Activated effector memory CD4-positive, alpha-beta T cell treated with anti-CD3 and anti-CD28 coated beads, Interleukin-2, amount 50 U/mL, for 16 hours (primary cell): ENCODE measurements at places on chromosomes 2 and 18.

DNA sequence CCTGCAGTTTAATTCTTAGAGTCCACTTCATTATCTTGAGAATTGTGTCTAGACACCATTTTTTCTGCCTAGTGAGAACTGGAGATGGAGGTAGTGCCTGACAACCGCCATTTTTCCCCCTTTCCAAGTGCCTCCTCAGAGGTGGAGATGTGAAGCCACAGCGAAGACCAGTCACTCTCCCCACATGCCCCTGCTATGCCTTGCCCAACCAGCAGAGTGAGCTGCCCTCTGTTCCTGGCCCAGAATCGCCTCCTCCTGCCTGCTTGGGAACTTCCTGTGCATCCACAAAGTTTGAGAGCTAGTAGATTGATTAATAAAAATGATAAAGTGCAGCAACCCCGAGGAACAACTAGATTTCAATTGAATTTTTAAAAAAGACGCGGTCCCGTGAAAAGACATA lies 123.3 kb downstream of the CLIP4 start:
- peak; percentile 55 for DNase-seq

DNA sequence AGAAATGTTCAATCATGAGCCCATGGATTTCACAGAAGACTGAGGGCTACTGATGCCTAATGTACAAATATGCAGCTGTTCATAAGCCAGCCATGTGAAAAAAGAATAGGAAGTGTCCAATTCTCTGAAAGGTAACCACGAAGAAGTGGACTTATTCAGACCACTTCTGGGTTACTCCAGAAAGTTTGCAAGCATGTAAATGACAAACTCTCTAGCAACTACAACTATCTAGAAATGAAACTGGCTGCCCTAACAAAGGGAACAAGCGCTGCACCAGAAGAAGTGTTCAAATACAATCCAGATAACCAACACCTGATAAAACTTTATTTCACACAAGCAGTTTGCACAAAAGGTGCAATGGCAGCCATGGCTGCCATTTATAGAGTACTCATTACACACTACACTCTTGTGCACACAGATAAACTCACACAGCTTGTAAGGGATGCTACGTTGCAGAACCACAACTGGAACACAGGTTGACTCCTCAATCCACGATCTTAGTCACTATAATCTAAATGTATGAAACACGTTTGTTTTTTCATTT lies 13.9 kb downstream of the MBOAT2 start:
- no peak for DNase-seq

GRCh38 chr18:38497266-38497665 lies 931.7 kb upstream of the CELF4 start:
- no peak for DNase-seq

DNA sequence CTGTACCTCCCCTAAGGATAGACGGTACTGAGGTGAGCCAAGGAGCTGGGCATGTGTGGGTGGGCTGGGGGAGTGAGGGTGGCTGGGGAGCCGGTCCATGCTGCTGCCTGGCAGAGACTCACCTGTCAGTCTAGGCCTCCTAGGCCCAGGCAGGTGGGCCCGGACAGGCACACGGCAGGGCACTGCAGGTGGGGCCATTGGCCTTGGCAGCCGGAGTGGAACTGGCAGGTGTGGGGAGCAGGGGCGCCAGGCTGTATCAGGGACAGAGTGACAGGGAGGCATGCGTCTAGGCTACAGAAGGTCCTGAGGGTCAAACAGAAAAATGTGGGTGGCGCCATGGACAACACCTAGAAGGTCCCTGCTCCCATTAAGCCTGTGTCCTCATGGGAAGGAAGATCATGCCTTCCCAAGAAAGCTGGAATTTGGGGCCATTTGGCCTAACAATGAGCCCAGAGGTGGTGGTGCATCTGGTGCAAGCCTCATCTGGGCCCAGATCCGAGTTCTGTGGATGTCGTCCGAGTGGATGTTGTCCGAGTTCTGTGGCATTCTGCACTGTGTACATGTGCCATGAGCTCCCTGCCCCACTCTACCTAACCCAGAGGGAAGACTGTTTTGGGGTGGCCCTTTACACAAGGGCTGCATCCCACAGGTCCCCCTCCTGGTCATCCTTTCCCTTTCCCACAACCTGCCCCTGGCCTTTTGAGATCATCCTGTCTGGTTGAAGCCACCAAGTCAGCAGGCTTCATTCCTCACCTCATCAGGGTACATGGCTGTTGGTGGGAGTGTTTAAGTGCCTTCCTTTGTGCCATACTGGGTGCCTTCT lies 249.7 kb downstream of the GLI2 start:
- peak; percentile 47 for DNase-seq

- DNase-seq, result peak; percentile 88
These were observed 31.2 kb downstream of the KIF3C start for GRCh38 chr2:25951071-25951547.

- DNase-seq, result no peak
These were observed 99.0 kb downstream of the RBBP8 start for GRCh38 chr18:23032030-23032582.

DNA sequence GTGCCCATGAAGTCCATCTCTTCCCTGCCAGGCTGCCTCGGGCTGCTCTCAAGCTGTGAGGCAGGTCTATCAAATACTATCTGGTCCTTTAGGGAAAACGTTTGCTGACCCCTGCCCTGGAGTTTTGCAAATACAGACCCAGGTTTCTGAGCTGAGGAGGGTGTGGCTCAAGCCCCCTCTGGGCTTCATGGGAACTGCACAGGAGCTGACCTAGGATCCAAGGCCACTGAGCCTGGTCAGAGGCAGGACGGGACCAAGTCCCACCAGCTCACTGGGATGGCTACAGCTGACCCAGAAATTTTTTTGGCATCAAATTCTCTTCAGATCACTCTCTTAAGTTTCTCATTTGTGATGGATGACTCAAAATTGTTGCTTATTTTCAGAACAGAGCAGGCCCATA lies 14.1 kb downstream of the ZNF516 start:
- DNase-seq, result no peak

DNA sequence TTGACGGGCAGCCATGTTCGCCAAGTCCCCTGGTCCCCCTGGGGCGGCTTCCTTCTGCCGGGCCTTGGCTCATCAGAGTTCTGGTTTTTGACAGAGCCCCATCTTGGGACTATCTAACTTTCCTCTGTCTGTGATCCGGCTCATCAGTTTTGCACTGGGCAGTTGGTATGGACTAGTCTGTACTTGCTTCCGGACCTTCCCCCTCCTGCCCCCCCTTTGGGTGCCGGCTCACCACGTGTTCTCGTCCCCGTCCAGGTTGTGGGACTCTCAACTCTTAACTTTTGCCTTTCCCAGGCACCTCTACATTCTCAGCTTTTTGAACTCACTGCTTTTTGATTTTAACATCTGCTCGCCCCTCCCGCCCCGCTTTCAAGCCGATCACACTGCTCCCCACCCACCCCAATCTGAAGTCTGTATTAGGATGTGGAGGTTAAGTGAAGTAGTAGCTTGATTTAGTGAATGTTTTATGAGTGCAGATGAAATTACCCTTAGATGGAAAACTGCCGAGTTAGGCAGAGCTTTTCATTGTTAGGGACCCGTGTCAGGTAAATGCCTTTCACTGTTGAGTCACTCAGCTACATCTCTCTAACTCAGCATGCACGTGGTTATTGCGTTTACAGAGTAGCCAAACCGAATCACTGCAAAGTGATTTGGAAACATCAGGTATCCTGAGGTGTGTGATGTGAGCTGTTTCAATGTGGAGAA lies 874 bp downstream of the WDR43 start:
- peak; percentile 79 for DNase-seq

DNA sequence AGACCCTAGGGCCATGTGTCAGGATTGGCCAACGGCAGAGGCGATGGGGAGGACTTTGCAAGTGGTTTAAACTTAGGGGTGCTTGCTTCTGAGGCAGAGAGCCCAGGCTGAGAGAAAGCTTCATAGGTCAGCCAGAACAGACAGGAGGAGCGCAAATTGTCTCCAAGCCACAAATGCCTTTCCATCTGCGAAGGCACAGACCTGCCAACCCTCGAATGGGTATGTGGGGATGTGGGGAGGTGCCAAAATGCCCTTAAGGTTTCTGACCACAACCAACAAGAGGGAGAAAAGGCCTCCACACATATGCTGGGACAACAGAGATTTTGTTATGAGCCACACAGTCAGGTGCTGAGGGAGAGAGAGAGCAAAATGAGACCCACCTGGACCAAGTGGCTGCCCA lies 283.6 kb downstream of the CYP26B1 start:
- no peak for DNase-seq

- DNase-seq, result no peak
These were observed 11.2 kb downstream of the ASPRV1 start for GRCh38 chr2:69950241-69950640.

- DNase-seq, result no peak
These were observed 73.6 kb upstream of the NCK2 start for GRCh38 chr2:105671156-105671555.

- no peak for DNase-seq
These were observed 16.9 kb upstream of the VPS54 start for GRCh38 chr2:64036034-64036705.

DNA sequence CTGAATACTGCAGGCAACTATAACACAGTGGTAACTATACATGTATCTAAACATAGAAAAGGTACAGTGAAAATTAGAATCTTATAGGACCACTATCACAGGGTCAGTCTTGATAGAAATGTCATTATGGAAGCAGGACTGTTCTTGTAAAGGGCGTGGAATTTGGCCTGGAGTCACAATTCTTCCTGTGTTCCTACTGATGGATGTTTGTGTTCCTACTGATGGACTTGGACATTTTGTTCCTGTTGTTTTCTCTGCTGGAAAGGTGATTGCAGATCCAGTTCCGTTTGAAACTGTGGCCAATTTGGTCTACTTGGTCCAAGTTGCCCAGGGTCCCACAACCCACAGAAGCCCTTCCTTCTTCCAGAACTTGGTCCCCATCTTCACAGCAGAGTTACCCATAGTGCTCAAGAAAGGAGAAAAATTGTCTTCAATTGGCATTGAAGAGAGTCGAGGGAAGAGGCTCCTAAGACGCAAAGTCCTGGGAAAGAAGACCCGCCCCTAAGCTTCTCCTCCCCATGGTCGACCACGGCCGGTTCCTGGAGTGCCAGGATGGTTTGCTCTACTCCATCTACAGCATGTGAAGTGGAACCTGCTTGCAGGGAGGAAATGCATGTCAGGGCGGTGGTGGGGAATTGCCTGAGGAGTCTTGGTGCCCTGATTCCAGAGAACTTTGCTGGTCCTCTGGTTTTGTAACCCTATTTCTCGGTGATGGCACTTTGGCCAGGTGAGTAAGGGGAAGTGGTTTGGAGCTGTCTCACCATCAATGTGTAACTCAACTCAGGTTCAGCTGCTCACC lies 102.8 kb upstream of the RAB12 start:
- DNase-seq, result no peak

DNA sequence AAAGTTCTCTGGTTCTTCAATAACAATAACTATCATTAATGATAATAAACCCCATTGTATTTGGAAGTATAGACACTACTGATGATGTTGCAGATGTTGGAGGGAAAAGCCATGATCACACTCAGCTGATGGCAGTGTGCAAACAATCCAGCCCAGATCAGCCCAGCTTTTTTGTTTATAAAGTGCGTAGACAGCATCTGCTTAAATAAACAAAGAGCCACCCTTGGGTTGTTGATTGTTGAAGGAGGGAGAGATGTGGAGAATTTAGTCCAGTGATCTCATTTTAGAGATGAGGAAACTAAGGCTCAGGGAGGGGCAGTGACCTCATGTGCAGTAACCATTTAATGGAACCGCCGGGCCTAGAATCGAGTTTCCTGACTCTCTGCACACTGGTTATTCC lies 56.0 kb upstream of the MEX3C start:
- DNase-seq, result no peak

GRCh38 chr2:46252891-46253659 lies 44.1 kb upstream of the EPAS1 start:
- DNase-seq, result no peak

- DNase-seq, result no peak
These were observed 16.3 kb upstream of the LTBP1 start for GRCh38 chr2:32930436-32930835.

DNA sequence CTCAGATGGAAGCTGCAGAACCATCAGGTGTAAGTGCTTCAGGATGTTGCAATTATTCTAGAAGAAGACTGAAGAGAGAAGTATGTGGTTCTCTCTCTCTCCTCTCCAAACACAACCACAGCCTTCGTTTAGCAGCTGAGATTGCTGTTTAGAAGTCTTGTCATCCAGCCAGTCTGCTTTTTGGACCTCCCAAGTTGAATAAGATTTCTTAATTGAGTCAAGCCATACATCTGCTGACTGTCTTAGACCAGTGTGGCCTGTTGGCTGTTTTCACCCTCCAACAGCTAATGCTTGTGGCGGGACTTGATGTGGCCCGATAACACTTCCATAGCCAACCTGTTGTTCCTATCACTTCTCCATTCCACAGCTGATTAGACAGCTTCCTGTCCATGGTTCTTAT lies 91.3 kb upstream of the TMEM17 start:
- DNase-seq, result no peak

DNA sequence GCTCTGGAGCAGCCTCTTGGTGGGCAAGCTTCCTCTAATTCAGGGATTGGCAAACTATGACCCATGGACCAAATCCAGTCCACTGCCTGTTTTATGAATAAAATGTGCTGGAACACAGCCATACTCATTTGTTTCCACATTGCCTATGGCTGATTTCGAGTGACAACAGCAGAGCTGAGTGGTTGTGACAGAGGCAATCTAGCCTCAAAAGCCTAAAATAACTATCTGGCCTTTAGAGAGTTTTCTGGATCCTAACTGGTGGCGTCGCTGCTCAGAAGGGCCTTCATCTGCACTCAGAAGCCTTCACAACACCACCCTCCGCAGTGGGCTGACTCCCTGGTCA lies 147.1 kb downstream of the CCBE1 start:
- no peak for DNase-seq

- no peak for DNase-seq
These were observed 81.3 kb downstream of the PTRHD1 start for GRCh38 chr2:24711865-24712264.

DNA sequence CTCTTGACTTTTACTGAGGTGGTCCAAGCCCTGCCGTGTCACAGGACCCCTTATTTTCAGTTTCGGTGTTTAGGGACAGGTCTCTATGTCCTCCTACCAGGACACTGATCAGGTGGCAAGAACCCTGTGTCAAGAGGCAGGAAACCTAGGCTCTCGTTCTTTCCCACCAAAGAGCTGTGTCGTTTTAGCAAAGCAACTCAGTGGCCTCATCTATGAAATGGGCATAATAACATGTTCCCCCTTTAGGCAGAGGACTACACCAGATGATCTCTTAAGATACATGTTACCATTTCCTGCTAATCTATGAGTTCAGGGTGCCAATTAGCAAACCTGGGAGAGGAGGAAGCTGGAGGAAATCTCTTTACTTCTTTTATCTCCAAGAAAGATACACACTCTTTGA lies 1.9 kb downstream of the RAB31 start:
- no peak for DNase-seq

DNA sequence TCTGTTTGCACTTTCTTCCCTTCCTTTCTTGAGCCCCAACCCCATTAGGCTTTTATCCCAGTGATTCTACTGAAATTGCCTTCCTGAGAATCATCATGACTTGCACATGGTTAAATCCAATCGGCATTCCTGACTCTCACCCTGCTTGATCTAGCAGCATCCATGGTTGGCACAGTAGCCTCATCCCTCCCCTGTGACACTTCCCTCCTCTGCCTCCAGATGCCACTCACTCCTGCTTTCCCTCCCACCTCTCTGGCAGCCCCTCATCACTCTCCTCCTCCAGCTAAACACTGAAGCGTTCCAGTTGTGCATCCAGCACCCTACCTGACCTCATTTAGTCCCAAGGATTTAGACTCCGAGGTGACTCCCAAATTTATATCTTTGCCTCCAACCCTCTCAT lies 114.7 kb downstream of the GALNT14 start:
- no peak for DNase-seq

- DNase-seq, result no peak
These were observed 58.9 kb upstream of the ZSWIM2 start for GRCh38 chr2:186907897-186908296.

GRCh38 chr2:121266543-121267106 lies 18.4 kb downstream of the TFCP2L1 start:
- peak; percentile 24 for DNase-seq

GRCh38 chr2:33298233-33298632 lies 178.2 kb upstream of the RASGRP3 start:
- DNase-seq, result no peak
